ENCODE measurements at places on chromosomes 5 and 9. TPM values are rescaled to one million over a fixed set of nuclear protein-coding genes. Genes with fewer than 3 reads are reported as not detected.

The CCL28 gene
- 2.8 TPM for total RNA-seq

GRCh38 chr5:178221853-178222252 is 10.7 kb downstream of the PHYKPL start:
- DNase-seq: no peak

- DNase-seq: peak; percentile 42
Measured at GRCh38 chr9:88645172-88645878, 110.3 kb downstream of the NXNL2 start.

DNA sequence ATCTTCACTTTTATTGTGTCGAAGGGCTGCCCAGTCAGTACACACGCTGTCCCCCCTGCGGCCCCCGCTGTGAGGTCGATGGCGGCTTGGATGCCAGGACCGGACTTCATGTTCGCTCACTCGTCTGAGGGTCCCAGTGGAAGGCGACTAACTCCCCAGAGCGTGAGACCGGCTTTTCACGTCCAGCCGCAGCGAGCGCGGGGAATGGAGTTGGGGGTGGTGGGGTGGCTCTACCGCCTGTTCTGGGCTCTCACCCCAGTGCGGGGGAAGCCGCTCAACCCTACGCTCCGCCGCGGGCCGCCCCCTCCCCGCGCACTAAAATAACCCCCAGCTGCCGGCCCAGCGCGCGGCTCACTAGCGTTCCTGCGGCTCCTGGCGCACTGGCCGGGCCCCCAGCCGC is at the start of gene SLC25A2:
TSS of gene SLC25A2 (minus strand) at position 294 of the 400 bp plus-strand sequence. CDS start at position 110, 184 bp downstream.
- no peak for DNase-seq
